Fibroblast of skin of back (primary cell): ENCODE measurements at places on chromosomes 12 and 14.

DNA sequence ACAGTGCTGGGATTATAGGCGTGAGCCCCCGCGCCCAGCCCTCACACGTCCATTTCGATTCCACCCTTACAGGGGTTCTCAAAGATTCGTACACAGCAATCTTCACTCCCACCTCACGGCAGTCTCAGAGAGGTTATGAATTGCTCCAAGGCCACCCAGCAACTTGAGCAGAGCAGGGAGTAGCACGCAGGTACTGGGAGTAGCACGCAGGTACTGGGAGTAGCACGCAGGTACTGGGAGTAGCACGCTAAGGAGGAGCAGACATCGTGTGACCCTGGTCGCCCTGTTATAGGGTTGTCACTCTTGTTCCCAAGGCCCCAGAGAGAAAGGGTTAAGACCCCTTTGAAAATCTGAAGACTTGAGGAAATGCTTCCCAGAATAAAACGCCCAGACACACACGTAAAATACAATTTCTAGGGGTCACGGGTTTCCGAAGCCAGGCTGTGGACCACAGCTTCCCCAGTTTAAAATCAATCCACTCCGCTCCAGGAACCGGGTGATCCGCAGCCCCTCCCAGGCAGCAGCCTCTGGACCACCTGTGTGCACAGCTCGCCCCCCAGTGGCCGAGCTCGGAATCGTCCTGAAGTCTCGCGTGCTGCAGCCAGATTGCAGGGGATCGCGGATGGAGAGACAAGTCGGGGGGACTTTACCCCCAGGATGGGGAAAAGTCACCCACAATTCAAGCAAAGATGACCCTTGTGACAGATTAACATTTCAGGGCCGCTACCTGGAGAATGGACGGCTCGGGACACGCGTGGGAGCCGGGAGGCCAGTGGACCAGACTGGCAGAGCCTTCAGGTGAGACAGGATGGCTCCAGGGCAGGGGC is 92.0 kb downstream of the SCARB1 start:
- peak; percentile 65 for DNase-seq

DNA sequence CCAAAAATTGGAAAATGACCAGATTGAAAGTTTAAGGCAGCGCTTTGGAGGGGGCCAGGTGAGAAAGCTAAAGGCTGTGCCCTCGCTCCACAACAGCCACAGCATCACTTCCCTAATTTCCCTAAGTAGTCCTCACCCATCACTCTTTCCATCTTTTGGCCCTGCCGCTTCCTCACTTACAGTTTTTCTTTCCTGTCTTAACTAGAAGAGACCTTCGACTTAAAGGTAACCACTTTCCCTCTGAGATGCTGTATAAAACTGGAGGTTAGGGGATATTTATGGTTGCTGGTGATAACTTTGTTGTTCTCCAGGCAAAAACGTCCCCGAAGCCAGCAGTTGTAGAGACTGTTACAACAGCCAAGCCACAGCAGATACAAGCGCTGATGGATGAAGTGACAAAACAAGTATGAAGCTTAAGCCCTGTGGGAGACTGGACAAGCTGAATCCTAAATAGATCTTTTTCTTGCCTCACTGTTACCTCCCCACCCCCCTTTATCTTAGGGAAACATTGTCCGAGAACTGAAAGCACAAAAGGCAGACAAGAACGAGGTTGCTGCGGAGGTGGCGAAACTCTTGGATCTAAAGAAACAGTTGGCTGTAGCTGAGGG is 4.3 kb downstream of the DDIT3 start:
- no peak for DNase-seq

GRCh38 chr14:68777644-68778043 is 15.2 kb downstream of the ZFP36L1 start:
- no peak for DNase-seq

- no peak for DNase-seq
These were observed 12.6 kb upstream of the OR8S1 start for GRCh38 chr12:48512855-48513254.

- DNase-seq = no peak
These were observed 13.7 kb upstream of the EIF2B2 start for GRCh38 chr14:74988993-74989392.
